ENCODE measurements at places on chromosomes 1 and 21.

DNA sequence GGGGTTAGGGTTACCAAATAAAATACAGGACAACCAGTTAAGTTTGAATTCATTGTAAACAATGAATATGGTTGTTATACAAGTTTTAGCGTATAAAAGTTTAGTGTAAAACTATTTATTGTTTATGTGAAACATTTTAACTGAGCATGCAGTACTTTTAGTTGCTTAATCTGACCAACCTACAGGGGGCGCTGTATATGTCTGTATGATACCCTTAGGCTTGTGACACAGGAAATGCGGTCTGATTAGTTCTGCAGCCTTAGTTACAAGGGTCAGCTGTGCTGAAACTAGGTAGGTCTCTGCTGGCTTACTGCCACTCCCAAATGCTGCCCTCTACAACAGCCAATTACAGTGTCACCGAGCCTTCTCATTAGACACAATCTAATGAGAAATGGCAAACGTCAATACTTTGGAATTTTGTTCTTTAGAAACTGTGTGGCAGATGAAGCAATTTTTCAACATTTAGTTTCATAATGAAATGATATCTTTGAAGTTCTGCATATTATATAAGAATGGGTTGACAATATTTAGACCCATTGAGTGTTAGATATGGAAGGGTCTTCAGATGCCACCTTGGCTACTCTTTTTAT lies 56.2 kb downstream of the NTNG1 start:
- no peaks in the 10 kb centered on the region for H3K27me3 ChIP-seq
- no peak overlapping the region for H3K4me3 ChIP-seq
- H3K27ac ChIP-seq = no peak overlapping the region
- H3K4me1 ChIP-seq = no peaks in the 10 kb centered on the region
- no peaks in the 10 kb centered on the region for H3K36me3 ChIP-seq

DNA sequence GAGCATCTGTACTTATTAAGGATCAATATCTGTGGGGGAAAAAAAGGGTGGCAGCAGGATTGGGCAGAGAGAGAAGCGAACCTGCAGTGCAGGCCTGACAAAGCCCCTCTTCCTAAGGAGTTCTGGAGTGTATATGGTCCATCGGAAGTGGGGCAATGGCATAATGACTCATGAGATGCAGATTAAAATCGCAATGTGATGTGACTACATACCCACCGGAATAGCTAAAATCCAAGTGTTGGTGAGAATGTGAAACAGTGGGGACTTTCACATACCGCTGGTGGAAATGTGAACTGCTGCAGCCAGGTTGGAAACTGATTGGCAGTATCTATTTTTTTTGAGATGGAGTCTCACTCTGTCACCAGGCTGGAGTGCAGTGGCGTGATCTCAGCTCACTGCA lies 8.2 kb upstream of the CREG1 start:
- H3K36me3 ChIP-seq = no peaks in the 10 kb centered on the region
- no peak overlapping the region for H3K27ac ChIP-seq
- H3K4me1 ChIP-seq = no peaks in the 10 kb centered on the region
- H3K27me3 ChIP-seq = no peaks in the 10 kb centered on the region
- DNase-seq = no peak
- H3K4me3 ChIP-seq = no peak overlapping the region

DNA sequence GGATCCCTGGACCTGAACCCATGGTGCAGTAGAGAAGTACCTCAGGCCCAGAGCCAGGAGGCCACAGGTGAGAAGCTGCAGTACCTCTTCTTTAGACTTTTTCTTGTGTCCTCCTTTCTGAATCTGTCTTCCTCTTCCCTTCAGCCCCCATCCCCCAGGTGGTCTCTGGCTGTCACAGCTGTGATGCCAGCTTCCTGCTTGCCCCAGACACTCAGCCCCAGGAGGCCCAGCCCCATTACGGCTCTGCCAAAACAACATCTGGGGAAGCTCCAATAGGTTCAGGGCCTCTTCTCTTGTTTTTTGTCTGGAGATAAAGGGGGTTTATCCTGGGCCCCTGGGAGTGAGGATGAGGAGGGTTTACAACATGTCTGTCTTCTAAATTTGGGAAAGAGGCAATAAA lies 9.5 kb upstream of the BTG2 start:
- no peaks in the 10 kb centered on the region for H3K36me3 ChIP-seq
- H3K4me1 ChIP-seq = peaks cover 12% of the 10 kb centered on the region
- no peaks in the 10 kb centered on the region for H3K27me3 ChIP-seq
- DNase-seq = no peak

DNA sequence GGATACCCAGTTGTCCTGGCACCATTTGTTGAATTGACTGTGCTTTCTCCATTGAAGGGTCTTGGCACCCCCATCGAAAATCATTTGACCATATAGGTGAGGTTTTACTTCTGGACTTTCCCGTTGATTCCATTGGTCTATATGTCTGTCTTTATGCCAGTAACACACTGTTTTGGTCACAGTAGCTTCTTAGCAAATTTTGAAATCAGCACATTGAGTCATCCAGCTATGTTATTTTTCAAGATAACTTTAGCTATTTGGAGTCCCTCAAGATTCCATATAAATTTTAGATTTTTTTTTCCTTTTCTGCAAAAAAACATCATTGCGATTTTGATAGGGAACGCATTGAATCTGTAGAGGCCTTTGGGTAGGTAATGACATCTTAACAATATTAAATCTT lies 235.6 kb downstream of the SMYD3 start:
- DNase-seq = no peak
- no peaks in the 10 kb centered on the region for H3K36me3 ChIP-seq
- no peaks in the 10 kb centered on the region for H3K27me3 ChIP-seq
- H3K4me1 ChIP-seq = no peaks in the 10 kb centered on the region
- H3K4me3 ChIP-seq = no peak overlapping the region
- H3K27ac ChIP-seq = no peak overlapping the region

DNA sequence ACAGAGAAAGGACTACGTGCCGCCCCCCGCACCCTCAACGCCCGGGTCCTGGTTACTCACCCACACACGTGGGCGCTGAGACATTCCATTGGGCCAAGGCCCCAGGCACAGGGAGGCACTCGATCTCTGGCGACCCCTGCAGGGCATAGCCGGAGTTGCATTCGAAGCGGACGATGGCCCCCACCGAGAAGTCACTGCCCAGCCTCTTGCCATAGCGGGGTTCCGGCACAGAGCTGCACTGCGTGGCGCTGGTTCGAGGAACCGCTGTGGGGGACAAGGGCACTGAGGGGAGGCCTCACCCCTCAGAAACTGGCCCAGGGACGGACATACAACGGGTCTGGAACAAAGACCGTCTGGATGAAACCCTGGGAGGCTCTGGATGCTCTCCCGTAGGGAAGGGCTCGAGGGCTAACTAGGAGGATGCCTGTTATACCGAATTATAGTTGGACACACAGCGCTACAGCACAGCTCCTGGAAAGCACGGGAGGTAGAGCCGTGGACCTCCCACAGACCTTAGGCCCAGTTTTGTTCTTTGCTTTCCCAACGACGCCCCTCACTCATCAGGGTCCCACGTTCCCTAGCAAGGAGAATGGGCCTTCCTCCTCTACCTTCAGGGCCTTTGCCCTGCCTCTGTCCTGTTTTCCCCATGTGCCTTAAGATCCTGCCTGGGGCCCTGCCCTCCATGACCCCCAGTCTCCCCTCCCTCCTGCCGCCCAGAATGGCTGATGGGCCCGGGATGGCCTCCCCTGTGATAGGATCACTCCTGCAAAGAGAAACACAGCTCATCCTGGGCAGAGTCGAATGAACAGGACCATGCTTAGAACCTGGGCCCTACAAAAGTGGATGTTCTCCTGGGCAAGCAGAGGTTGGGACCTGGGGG lies 152.8 kb downstream of the ZSCAN20 start:
- H3K27me3 ChIP-seq = peaks cover 5% of the 10 kb centered on the region
- no peak overlapping the region for H3K4me3 ChIP-seq
- DNase-seq = no peak
- no peaks in the 10 kb centered on the region for H3K4me1 ChIP-seq
- no peaks in the 10 kb centered on the region for H3K36me3 ChIP-seq

DNA sequence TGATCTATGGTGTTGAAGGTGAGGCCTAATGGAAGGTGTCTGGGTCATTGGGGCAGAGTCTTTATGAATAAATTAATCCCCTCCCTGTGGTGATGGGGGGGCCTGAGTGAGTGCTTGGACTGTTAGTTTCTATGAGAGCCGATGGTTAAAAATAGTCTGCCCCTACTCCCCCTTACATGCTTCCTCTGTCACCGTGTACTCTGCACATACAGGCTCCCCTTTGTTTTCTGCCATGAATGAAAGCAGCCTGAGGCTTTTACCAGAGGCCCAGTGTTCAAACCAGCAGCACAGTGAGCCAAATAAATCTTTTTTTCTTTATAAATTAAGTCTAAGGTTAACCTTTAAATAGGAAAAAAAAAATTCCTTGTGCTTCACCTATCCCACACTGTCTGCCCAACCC lies 657.0 kb downstream of the AMY1C start:
- H3K4me1 ChIP-seq = no peaks in the 10 kb centered on the region
- H3K36me3 ChIP-seq = no peaks in the 10 kb centered on the region
- DNase-seq = no peak
- H3K27me3 ChIP-seq = no peaks in the 10 kb centered on the region

DNA sequence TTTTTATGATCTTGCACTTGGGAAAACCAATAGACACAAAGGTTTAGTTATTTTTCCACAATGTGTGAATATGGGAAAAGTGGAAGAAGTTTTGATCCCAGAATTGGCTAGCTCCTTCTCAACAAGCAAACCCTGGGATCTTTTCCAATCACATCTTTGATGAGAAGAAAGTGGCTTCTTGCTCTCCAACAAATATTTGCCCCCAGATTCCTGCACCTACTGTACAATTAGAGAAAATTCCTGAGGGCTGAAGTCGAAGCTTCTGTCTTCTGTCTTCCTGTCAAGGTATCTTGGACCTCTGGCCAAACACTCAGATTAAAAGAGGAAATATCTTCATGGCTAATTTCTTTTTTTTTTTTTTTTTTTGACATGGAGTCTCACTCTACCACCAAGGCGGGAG lies 113.1 kb upstream of the SLC45A1 start:
- H3K4me3 ChIP-seq = no peak overlapping the region
- no peak overlapping the region for H3K27ac ChIP-seq
- no peaks in the 10 kb centered on the region for H3K36me3 ChIP-seq
- H3K27me3 ChIP-seq = no peaks in the 10 kb centered on the region
- H3K4me1 ChIP-seq = no peaks in the 10 kb centered on the region

DNA sequence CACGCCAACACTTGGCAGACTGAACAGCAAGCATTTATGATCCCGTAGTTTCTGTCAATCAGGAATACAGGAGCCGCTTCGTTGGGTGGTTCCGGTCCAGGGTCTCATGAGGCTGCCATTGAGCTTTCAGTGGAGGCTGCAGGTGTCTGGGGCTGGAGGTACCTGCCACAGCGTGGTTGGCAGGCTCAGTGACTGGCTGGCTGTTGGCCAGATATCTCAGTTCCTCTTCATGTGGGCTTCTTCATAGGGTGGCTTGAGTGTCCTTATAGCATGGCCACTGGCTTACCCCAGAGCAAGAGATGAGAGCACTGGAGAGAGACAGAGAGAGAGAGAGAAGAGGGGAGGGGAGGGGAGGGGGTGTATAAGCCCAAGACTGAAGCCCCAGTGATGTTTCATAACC lies 29.3 kb downstream of the PIK3CD start:
- no peaks in the 10 kb centered on the region for H3K27me3 ChIP-seq
- H3K36me3 ChIP-seq = peaks cover 12% of the 10 kb centered on the region
- no peak overlapping the region for H3K4me3 ChIP-seq
- DNase-seq = no peak
- no peak overlapping the region for H3K27ac ChIP-seq
- peaks cover 85% of the 10 kb centered on the region for H3K4me1 ChIP-seq

DNA sequence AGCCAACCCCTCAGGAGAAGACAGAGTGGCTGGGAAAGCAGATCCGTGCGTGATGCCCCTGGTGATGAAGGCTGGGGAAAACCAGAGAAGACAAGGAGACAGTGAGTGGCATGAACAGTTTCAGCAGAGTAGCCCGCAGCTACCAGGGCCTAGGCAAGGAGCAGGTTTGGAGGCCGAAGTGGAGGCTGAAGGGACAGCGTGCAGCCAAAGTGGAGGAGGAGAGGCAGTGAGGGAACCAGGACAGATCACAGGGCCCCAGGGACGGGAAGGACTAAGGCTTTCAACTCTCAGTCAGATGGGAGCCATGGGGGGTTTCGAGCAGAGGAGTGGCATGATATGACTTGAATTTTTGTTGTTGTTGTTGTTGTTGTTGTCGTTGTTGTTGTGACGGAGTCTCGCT lies 59.9 kb upstream of the SELENON start:
- H3K4me3 ChIP-seq = no peak overlapping the region
- no peaks in the 10 kb centered on the region for H3K27me3 ChIP-seq
- H3K36me3 ChIP-seq = no peaks in the 10 kb centered on the region
- no peak for DNase-seq

GRCh38 chr1:67738401-67738800 lies 53.4 kb downstream of the GADD45A start:
- no peak overlapping the region for H3K4me3 ChIP-seq
- no peaks in the 10 kb centered on the region for H3K27me3 ChIP-seq
- H3K4me1 ChIP-seq = peaks cover 18% of the 10 kb centered on the region
- no peak for DNase-seq

DNA sequence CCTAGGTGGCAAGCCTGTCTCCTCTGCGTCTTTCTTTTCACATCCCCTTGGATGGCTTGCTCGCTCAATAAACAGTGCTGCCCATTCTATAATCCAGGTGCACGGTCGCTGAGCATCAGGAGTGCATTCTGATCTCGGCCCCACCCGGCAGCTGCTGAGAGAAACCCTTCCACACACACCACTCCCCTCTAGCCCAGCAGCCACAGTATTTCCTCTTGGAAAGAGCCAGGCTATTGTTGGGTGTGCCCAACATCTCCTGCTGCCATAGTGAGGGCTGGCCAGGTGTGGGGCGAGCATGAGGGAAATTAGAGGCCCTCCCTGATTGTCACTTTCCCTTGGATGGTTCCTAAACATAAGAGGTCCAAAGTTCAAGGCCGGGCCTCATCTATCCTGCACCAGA lies 24.7 kb downstream of the GPA33 start:
- no peaks in the 10 kb centered on the region for H3K36me3 ChIP-seq
- no peak overlapping the region for H3K4me3 ChIP-seq
- DNase-seq = no peak
- no peaks in the 10 kb centered on the region for H3K4me1 ChIP-seq
- no peak overlapping the region for H3K27ac ChIP-seq

GRCh38 chr1:201348211-201348566 lies 29.3 kb downstream of the TNNT2 start:
- no peak for DNase-seq
- no peak overlapping the region for H3K27ac ChIP-seq
- no peak overlapping the region for H3K4me3 ChIP-seq
- H3K27me3 ChIP-seq = no peaks in the 10 kb centered on the region
- no peaks in the 10 kb centered on the region for H3K36me3 ChIP-seq
- no peaks in the 10 kb centered on the region for H3K4me1 ChIP-seq

DNA sequence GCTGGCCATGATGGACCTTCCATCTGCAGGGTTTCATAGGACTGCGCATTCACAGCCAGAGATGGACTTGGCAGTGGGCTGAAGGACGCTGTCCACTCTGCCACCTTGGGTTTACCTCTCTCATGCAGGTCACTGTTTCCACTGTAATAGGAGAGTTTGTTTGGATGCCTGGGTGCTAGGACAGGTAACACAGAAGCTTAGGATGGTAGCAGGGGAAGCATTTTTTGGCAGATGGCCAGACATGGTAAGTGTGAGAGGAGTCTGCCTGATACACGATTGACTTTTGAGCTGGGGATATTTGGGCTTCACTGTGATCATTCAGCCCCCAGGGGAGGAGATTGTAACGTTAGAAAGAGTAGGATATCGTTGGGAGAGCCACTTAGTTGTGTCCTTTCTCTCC lies 11.8 kb downstream of the PSEN2 start:
- DNase-seq = peak; percentile 33
- peak overlapping the region; percentile 53 for H3K4me3 ChIP-seq
- H3K4me1 ChIP-seq = peaks cover 36% of the 10 kb centered on the region
- no peaks in the 10 kb centered on the region for H3K36me3 ChIP-seq
- no peaks in the 10 kb centered on the region for H3K27me3 ChIP-seq

Data from CD4-positive, alpha-beta memory T cell (primary cell).